Heart left ventricle (tissue), 16 donors: ENCODE measurements at places on chromosomes 4 and X. TPM values are rescaled to one million over a fixed set of nuclear protein-coding genes. Genes with fewer than 3 reads are reported as not detected.

Gene PDCL2
- not detected for total RNA-seq

Gene CYTL1
- total RNA-seq: not detected

Gene STAP1
- total RNA-seq: not detected

Gene OPHN1
- total RNA-seq: 6.2 TPM

Gene MAGED4
- total RNA-seq: 1.2 TPM

- no peak overlapping the region for H3K27ac ChIP-seq
- H3K27me3 ChIP-seq: no peaks in the 10 kb centered on the region
- DNase-seq: no peak
- no peak overlapping the region for H3K4me3 ChIP-seq
These were observed 72.3 kb upstream of the TNMD start for GRCh38 chrX:100512471-100512870.

DNA sequence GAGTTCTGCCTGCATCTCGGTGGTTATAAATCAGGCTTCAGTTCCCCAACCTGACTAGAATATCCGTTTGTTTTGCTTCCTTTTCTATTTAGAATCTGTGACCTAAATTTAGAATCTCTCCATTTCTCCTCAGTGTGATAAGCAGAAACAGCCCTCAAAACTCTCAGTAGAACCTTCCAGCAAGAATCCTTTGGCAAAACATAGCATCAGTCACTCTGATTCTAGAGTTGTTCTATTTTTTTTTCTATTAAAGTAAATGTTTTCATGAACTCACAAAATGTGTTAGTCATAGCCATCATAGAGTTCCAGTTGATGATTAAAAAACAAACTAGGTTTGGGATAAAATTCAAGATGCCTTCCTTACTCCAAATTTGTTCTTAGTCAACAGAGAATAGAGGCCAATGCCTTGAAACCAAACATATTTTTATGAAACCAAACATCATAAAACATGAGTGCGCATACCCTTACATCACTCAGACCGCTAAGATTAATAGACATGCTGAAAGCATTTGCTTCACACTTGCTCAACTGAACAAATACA, 13.2 kb upstream of the C1QTNF7 start:
- DNase-seq: no peak
- H3K36me3 ChIP-seq: no peaks in the 10 kb centered on the region
- H3K27ac ChIP-seq: peak overlapping the region; percentile 56
- no peak overlapping the region for H3K4me3 ChIP-seq
- H3K4me1 ChIP-seq: peaks cover 17% of the 10 kb centered on the region

DNA sequence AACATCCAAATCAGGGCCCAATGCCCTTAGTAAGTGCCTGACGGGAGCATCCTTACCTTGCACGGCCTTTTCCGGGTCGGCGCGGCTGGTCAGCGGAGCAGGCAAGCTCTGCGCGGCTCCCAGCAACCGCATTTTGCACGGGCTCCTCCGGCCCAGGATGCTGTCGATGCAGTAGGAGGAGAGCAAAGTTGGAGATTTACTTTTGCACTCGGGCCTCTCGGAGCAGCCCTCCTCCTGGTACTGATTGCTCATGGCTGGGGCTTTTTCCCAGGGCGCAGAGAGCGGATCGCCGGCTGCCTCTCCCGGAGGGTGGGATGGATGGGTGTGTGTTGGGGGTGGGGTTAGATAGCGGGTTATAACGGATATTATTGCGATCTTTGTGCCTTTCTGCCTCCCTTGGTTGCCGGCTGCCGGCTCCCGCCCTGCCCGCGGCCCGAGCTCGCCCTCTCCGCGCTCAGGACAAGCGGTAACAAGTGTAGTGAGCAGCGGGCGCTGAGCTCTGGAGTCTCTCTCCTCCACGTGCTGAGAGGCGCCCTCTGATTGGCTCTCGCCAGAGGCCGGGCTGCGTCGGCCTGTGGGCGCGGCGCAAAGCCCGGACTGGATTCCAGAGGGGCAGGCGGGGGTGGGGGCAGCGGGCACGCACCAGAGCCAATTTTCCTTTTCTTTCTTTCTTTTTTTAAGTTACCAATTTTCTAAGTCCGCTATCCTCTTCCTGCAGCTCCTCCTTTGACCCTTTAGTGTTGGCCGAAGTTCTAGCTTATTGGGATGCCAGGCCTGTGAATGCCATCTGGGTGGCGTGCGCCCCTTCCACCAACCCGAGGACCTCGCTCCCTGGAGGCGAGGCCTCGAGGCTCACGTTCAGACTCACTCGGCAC, at the start of gene ARX:
Gene ARX, minus strand, starts transcription at position 480 of the 875 bp plus-strand sequence. Its CDS starts 228 bp downstream, at position 252.
- peak within 1 kb of the TSS; percentile 1 for H3K4me3 ChIP-seq
- no peaks in the 10 kb centered on the region for H3K4me1 ChIP-seq
- H3K27ac ChIP-seq: no peak within 1 kb of the TSS

- no peaks in the 10 kb centered on the region for H3K36me3 ChIP-seq
- H3K4me1 ChIP-seq: no peaks in the 10 kb centered on the region
- no peak overlapping the region for H3K27ac ChIP-seq
These were observed 75.9 kb upstream of the CITED1 start for GRCh38 chrX:72381439-72382201.

DNA sequence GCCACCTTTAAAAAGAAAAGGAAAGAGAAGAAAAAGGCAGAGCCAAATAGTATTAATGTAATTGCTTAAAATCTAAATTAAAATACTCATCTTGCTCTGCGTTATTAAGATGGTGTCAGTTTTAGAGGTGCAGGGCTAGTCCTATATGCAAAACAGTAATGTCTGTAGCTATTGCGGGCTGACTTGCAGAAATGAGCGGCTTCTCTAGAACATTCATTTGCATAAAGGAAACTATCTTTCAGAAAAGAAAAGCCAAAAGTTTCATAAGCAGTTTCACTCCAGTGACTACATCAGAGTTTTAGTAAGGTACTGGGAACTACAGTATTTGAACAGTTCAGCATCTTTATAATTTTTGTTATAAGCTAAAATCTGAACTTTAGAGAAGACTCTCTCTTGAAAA, 6.0 kb downstream of the SMAD1 start:
- DNase-seq: no peak
- no peak overlapping the region for H3K4me3 ChIP-seq
- no peaks in the 10 kb centered on the region for H3K36me3 ChIP-seq
- no peak overlapping the region for H3K27ac ChIP-seq

- H3K4me3 ChIP-seq: no peak overlapping the region
- DNase-seq: no peak
- no peak overlapping the region for H3K27ac ChIP-seq
- no peaks in the 10 kb centered on the region for H3K4me1 ChIP-seq
These were observed 41.9 kb downstream of the COL4A6 start for GRCh38 chrX:108396188-108396891.

DNA sequence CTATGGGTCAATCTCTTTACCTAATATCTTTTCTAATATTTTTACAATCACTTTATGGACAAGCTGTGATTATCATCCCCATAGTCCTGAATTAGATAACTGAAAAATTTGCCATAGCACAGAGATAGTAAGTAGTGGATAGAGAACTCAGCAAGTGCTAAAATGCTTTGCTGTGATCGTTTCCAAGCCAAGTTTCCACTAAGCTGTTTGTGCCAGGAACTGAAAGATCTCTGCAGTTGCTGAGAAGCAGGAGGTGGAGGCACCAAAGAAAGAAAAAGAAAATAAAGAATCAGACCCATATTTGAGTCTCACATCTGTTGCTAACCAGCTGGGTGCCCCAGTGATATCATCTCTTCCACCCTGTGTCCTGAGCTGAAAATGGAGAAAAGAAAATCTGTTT, 605.6 kb upstream of the BOD1L1 start:
- no peaks in the 10 kb centered on the region for H3K36me3 ChIP-seq
- no peaks in the 10 kb centered on the region for H3K27me3 ChIP-seq
- no peaks in the 10 kb centered on the region for H3K4me1 ChIP-seq
- no peak for DNase-seq
- no peak overlapping the region for H3K4me3 ChIP-seq

DNA sequence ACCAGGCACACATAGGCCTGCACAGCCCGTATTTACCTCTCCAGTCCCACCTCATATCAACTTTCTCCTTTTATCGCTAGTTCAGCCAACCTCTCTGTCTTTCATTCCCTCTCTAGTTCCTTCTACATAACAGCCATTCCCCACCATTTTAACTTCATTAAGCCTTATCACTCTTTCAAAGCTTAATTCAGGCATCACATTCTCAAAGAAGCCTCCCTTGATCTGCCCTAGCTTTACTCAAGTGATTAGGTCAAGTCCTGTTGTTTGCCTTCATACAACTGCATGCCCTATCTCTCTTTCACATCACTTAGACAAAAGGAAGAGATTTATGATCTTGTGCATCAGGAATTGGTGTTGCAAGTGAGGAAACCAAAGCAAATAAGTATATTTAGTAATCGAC, 74.2 kb downstream of the ALPK1 start:
- H3K36me3 ChIP-seq: no peaks in the 10 kb centered on the region
- H3K4me3 ChIP-seq: no peak overlapping the region
- no peak for DNase-seq
- no peaks in the 10 kb centered on the region for H3K4me1 ChIP-seq
- no peaks in the 10 kb centered on the region for H3K27me3 ChIP-seq

GRCh38 chr4:121243485-121243884, 79.4 kb upstream of the TNIP3 start:
- DNase-seq: no peak
- H3K36me3 ChIP-seq: no peaks in the 10 kb centered on the region
- H3K27me3 ChIP-seq: no peaks in the 10 kb centered on the region
- H3K27ac ChIP-seq: no peak overlapping the region

DNA sequence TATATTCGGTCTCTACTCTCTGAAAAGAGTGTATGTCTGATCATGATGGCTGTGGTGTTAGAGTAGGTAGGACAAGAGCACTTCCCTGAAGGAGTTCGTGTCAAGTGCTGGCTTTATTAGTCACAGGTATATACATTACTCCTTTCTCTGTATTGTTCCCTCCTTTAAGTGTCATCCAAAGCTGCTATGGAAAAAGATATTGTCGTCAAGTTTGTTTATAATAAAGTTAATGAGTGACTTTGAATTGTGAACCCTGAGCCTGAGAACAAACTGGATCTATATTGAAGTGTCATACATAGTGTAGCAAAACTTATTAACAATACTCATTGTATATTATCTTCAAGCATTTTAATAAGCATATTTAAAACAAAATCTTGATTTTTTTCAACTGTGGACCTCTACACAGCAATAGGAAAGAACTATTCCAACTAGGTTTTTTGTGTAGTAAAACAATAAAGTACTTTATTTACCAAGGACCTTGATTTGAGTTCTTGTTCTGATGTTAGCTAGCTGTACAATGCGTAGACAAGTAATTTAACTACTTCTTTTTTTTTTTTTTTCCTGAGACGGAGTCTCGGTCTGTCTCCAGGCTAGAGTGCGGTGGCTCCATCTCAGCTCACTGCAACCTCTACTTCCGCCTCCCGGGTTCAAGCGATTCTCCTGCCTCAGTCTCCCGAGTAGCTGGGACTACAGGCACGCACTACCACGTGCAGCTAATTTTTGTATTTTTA, 177.7 kb downstream of the RAPGEF2 start:
- no peak overlapping the region for H3K27ac ChIP-seq
- peaks cover 32% of the 10 kb centered on the region for H3K4me1 ChIP-seq
- no peaks in the 10 kb centered on the region for H3K36me3 ChIP-seq
- no peaks in the 10 kb centered on the region for H3K27me3 ChIP-seq

DNA sequence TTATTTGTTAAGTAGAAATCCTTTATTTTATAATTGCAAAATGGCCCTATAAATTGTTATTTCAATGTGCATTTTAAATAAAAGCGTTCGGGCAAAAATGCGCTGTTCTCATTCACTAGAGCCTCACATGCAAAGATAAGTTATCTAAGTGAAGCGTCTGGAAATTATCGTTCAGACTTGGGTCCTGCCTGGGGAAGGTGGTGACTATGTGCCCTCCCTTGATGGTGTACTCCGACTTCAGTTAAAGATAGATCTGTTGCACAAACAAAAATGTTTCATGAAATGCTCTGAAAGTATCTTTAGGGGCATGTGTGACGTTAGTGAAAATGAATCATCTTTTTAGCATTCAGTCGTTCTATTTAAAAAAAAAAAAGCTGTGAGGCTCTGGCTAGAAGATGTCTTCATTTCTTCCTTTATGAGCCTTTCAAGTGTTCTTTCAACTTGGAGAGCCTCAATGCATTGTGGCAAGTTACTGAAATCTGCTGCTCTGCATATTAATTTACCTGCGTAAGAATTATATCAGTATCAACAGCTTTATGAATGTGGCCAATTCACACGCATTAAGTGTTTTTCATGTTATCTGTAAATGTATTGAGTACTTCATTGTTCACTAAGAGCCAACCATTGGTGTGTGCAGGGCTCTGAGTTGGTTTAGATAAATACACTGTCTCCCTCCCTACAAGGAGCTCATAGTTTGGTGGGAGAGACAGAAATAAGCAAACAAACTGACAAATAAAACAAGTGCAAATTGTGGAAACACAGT, 83.0 kb downstream of the AFF1 start:
- no peaks in the 10 kb centered on the region for H3K36me3 ChIP-seq
- H3K4me3 ChIP-seq: no peak overlapping the region
- peak overlapping the region; percentile 59 for H3K27ac ChIP-seq
- no peaks in the 10 kb centered on the region for H3K27me3 ChIP-seq
- H3K4me1 ChIP-seq: peaks cover 52% of the 10 kb centered on the region

DNA sequence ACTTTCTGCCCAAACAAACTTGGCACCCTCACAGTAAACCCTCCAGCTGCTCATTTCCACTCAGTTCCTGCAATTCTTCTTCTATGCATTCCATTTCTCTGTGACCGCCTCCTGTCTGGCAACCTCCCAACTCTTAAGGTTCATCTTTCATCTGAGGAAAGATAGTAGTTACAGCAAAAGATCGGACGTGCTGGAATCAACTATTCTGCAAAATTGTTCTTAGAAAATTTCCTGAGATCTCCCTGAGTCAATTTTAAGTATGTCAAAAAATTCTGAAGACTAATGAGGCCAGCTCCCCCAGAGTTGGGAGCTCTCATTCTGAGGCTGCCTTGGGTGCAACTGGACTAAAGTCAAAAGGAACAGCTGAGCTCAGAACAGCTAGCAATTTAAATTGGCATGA, 1026.0 kb downstream of the ADGRL3 start:
- peaks cover 11% of the 10 kb centered on the region for H3K4me1 ChIP-seq
- no peaks in the 10 kb centered on the region for H3K36me3 ChIP-seq
- H3K4me3 ChIP-seq: no peak overlapping the region
- DNase-seq: no peak
- H3K27ac ChIP-seq: no peak overlapping the region

DNA sequence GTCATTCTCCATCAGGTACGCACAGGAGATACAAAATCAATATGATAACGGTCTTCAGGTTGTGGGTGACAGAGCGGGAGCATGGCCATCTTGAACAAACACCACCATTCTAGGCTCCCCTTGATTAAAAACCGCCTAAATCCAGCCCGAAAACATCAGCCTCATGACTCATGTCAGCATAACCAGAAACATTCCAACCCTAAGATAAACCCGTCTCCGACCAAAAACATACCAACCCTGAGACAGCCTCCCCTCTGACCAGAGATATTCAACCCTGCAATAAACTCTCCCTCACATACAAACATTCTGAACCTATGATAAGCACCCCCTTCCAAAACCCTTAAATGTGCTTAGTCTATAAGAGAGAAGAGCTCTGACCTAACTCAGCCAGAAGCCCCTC, 157.9 kb downstream of the DHRSX start:
- H3K4me1 ChIP-seq: peaks cover 22% of the 10 kb centered on the region
- no peaks in the 10 kb centered on the region for H3K36me3 ChIP-seq
- no peak overlapping the region for H3K4me3 ChIP-seq
- H3K27ac ChIP-seq: peak overlapping the region; percentile 81
